RWPE2 (cell line): ENCODE measurements at places on chromosomes 11 and 22.

- no peak for DNase-seq
These were observed 46.8 kb downstream of the PAMR1 start for GRCh38 chr11:35478471-35479091.

- DNase-seq = no peak
These were observed 25.1 kb upstream of the TMA7B start for GRCh38 chr22:39935116-39935515.

GRCh38 chr11:35995681-35996271 is 51.9 kb downstream of the LDLRAD3 start:
- no peak for DNase-seq

DNA sequence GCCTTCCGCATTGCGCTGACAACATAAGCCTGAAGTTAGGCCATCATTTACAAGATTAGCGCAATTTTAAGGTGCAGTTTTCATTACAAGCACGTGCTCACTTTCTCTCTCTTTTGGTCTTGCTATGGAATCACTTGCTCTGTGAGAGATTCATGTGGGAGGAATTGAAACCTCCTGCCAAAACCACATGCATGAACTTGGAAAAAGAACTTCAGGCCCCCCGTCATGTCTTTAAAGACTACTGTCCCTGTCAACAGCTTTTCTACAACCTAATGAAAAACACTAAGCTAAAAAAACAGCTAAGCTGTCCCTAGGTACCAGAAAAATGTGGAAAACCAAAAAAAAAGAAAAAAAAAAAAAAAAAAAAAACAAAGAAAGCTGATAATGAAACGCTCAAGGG is 1707.6 kb upstream of the RAG2 start:
- DNase-seq = no peak

DNA sequence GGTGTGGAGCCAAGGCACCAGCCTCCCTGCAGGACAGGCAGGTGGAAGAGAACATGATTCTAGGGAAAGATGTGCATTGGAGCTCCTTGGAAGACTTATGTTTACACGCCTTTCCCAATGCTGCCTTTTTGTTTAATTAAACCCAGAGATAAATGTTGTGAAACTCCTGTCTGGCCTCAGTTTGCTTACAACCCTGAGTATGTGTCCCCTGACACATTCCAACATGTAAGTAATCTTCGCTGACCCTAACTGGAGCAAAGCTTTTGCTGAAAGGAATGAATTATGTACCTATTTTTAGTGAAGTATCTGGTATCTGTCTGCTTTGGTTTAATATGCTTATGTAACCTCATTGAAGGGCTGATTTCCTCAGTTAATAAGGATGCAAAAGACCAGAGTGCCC is 56.7 kb downstream of the APIP start:
- no peak for DNase-seq
